NK-92 treated with Interleukin-12 subunit alpha and Interleukin-12 subunit beta, amount 100 ng/mL, for 24 hours (cell line): ENCODE measurements at places on chromosomes 4 and X.

GRCh38 chr4:152273343-152273742 is 262.5 kb downstream of the FBXW7 start:
- no peak for DNase-seq

- DNase-seq, result no peak
Measured at GRCh38 chr4:107733431-107733925, 13.4 kb upstream of the PAPSS1 start.

GRCh38 chrX:24232796-24233195 is 81.1 kb downstream of the SUPT20HL2 start:
- no peak for DNase-seq

DNA sequence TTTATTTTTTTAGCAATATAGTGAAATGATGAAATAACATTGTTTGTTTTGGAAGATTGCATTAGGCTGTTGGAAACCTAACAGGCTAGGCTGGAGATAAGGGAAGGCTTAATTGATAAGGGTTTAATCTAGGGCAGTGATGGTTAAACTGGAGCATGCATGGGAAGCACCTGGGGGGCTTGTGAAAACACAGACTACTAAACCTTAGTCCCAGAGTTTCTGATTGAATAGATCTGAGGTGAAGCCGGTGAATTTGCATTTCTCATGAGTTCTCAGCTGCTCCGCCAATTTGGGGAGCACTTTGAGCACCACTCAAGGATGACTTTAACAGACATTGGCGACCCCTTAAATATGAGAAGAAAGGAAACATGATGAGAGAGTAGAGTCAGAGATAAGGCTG is 11.5 kb downstream of the STK26 start:
- no peak for DNase-seq

DNA sequence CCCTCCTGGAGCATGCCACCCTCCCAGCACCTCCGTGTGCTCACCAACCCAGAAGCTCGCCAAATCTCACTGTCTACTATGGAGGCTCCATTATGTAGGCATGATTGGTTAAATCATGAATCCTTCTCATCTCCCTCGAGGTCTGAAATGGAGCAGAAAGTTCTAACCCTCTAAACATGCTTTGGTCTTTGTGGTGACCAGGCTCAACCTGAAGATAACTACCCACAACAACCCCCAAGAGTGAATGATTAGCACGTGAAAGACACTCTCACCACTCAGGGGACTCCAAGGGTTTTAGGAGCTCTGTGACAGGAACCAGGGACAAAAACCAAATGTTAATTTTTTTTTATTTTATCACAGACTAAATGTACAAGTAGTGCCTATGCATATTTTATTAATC is 47.2 kb downstream of the APBB2 start:
- no peak for DNase-seq

GRCh38 chrX:149962859-149963757 is 24.8 kb upstream of the EOLA2 start:
- no peak for DNase-seq

DNA sequence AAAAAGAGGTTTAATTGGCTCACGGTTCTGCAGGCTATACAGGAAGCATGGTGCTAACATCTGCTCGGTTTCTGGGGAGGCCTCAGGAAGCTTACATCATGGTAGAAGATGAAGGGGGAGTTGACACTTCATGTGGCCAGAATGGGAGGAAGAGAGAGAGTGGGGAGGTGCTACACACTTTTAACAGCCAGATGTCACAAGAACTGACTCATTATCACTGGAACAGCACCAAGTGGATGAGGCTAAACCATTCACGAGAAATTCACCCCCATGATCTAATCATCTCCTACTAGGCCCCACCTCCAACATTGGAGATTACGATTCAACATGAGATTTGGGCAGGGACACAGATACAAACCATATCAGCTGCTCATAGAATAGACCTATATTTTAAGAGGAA is 255.8 kb downstream of the OPHN1 start:
- no peak for DNase-seq

- no peak for DNase-seq
Measured at GRCh38 chrX:154599531-154599930, 14.6 kb downstream of the CTAG1A start.

DNA sequence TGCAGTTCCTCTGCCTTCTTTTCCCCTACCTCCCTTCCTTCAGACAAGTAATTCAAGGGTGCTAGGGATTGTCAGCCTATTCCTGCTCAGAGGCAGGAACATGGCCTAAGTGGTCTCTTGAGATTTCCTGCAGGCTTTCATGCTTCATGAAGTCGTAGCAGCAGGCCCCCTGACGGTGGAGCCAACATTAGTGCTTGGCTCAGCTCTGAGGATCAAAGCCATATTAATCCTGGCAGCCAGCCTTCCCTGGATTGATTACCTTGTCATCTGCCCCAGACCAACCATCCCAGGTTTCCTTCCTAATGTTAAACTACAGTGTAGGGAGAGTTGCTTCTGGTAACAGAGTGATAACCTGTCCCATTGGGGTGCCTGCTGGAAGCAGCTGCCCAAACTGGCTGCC is 84.1 kb downstream of the SLC16A2 start:
- DNase-seq, result no peak

GRCh38 chr4:151147000-151147399 is 47.6 kb downstream of the RPS3A start:
- no peak for DNase-seq

DNA sequence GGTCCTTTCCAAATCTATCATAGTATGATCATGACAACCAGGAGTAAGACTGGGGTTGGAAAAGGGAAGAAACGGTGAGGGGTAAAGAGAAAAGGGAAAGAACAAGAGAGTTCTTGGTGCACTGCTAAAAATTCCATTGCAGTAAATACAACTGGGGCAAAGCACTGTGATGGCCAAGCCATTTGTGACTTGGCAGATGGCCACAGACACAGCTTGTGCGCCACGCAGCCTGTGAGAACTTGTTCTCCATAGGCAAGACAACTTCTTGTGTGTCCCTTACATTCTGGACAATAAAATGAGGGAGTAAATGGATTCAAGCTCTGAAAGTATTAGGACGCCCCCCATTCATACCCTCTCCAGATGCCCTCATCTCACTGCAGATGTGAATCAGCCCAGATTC is 10.9 kb downstream of the MFAP3L start:
- no peak for DNase-seq

DNA sequence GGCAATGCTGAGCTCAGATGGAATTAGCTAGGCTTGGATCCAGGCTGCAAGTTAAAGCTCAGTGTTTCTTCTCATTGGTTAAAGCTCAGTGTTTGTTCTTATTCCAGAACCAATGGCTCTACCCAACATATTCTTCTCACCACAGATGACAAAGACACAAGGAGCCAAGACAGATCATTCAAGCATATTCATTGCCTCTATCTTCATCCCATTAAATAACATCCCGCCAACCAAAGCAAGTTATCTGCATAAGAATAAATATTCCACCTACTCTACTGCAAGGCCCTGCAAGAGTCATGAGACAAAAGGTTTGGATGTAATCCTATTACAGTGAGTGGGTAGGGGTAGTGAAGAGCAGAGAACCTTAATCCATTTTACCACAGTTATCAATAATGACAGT is 766.5 kb downstream of the C4orf33 start:
- no peak for DNase-seq

- DNase-seq, result no peak
Measured at GRCh38 chr4:30182786-30183185, 537.4 kb upstream of the PCDH7 start.

DNA sequence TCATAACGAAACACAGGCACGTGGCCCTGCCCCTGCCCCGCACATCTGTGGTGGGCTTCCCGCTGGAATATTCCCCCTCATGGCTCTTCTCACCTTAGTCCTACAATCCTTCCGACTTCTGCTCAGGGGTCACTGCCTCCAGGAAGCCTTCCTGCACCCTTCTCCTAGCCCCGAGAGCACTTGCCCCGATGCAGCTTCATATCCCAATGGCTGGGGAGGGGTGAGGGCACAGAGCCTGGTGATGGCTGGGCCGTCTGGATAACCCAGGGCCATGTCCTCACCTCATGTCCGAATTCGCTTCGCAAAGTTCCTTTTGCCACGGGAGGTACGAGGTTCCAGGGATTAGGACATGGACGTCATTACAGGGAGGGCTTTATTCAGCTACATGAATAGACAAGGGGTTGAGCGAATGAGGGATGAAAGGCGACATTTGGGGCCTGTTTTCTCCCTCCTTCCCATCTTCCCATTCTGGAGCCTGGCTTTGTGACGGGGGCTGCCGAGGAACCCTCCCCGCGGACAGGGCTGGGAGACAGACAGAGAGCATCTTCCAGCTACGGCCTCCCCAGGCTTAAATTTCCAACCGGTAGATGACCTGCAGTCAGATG is 35.5 kb upstream of the HMX1 start:
- no peak for DNase-seq

DNA sequence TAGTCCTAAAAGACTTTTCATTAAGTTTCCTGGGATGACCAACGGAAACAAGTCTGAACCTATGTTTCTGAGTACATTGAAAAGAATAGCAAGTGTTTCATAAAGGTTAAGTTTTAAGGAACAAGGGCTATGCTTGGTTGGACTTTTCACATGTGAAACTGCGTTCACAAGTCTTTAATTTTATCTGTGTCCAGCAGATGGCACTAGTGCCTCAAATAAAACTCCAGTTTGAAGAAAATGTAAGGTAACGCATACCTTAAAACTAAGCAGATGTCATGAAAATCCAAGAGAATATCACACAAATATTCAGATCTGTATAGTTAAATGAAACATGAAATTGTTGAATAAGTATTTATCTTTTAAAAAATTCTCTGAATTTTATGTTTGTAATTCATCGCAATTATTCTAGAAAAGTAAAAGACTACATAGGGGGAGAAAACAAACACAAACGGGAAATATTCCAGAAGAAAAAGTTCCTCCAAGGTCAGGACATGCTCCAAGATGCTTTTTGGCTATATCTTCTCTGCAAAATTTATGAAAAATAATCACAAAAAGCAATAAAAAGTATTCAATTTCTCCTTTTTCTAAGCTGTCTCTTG is 89.6 kb upstream of the MAD2L1 start:
- DNase-seq, result no peak
